AG10803 (cell line): ENCODE measurements at places on chromosomes 2 and 18.
A peak's percentile ranks its signal among the peaks of the same experiment; 100 is the strongest.

DNA sequence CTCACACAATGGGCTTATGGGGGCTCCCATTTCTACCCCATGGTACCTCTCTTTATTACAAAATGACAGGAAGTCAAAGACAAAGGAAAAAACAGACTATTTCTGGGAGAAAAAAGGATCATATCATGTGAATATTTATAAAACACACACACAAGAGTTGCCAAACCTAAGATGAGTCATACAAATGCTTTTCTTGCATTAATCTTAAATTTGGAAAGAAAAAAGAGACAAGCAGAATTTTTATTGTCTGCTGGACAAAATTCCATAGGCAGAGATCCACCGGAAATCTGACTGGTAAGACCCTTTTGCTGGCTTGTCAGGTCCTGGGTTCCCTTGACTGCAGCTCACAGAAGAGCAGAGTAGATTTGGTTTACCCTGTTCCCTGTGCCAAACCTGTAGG lies 1732.3 kb upstream of the PIK3C3 start:
- peak; percentile 0 for DNase-seq

- DNase-seq, result no peak
These were observed 979.5 kb upstream of the FAM98A start for GRCh38 chr2:34578641-34579040.

GRCh38 chr18:55100817-55101457 lies 141.7 kb upstream of the CCDC68 start:
- DNase-seq, result peak; percentile 57

GRCh38 chr2:20543469-20544152 lies 96.7 kb downstream of the RHOB start:
- DNase-seq, result no peak

DNA sequence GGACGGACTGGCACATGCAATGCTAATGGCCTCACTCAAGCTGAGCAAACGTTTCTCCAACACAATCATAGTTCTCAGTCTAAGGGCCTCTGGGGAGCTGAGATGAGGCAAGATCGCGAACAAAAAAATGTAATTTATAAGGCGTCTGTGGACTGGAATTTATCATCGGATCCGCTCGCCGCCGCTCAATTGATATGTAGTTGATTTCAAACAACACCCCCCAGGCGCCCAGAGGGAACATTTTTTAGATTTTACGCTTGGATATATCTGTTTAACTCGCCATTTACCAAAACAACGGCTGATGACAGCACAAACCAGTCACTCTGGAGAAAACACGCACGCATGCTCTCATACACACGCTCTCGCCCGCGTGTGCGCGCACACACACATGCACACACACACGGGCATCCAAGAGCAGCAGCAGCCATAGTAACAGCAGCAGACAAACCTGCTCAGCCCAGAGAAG lies 335.8 kb downstream of the SMAD2 start:
- DNase-seq, result no peak

GRCh38 chr2:153990771-153991170 lies 119.0 kb downstream of the GALNT13 start:
- DNase-seq, result no peak
